ENCODE measurements at places on chromosomes 13 and 19. TPM values are rescaled to one million over a fixed set of nuclear protein-coding genes. Genes with fewer than 3 reads are reported as not detected.

The MEDAG gene
- total RNA-seq, result not detected

The TRMT1 gene
- 60.9 TPM for total RNA-seq

The SHISA7 gene
- total RNA-seq, result under 0.01 TPM

The CALM3 gene
- 76.2 TPM for total RNA-seq

The FCER2 gene
- total RNA-seq, result 2.7 TPM

The ZGLP1 gene
- total RNA-seq, result 0.54 TPM

The HOOK2 gene
- total RNA-seq, result 29.9 TPM

The ZNF132 gene
- 5.9 TPM for total RNA-seq

The NLRP11 gene
- under 0.01 TPM for total RNA-seq

The TNNI3 gene
- not detected for total RNA-seq
